Chondrocyte (in vitro differentiated cells): ENCODE measurements at places on chromosomes 5 and 9.
A peak's percentile ranks its signal among the peaks of the same experiment; 100 is the strongest.

DNA sequence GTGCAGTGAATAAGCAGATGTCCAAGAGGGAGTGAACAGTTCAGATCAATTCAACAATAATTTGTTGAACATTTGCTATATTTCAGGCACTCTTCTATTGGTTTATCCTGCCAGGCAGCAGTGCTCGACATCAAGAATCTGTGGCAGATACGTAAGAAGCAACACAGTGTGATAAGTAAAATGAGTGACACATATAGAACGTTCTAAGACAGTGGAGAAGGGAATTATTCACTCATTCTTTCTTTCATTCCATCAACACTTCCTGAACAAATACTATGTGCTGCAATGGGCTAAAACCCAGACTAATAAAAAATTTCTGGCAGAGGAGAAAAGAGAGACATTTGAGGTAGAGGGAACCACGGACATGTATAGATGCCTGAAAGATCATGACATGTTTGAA, 89.9 kb upstream of the GLIS3 start:
- DNase-seq = no peak

DNA sequence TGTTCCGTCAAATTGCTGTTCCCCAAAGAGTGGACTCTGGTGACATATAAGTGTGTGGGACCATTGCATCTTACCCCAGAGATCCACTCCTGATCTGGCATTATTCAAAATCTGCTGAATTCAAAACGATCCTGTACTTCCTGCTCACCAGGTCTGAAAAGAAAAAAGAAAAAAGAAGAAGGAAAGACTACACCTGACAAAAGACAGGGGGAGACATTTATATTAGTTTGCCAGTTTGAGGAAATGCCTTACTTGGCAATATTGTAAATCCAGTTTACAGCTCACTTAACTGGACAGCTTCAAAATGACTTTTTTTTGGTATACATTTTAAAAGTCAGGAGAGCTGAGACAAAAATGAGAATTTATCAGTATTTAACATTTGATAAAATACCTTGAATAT, 15.0 kb upstream of the GRHPR start:
- no peak for DNase-seq

- no peak for DNase-seq
Measured at GRCh38 chr5:143177263-143177983, 226.1 kb downstream of the NR3C1 start.

- no peak for DNase-seq
Measured at GRCh38 chr5:57734296-57734695, 251.7 kb upstream of the ACTBL2 start.

- no peak for DNase-seq
Measured at GRCh38 chr9:36401897-36402480, 1.9 kb upstream of the RNF38 start.

DNA sequence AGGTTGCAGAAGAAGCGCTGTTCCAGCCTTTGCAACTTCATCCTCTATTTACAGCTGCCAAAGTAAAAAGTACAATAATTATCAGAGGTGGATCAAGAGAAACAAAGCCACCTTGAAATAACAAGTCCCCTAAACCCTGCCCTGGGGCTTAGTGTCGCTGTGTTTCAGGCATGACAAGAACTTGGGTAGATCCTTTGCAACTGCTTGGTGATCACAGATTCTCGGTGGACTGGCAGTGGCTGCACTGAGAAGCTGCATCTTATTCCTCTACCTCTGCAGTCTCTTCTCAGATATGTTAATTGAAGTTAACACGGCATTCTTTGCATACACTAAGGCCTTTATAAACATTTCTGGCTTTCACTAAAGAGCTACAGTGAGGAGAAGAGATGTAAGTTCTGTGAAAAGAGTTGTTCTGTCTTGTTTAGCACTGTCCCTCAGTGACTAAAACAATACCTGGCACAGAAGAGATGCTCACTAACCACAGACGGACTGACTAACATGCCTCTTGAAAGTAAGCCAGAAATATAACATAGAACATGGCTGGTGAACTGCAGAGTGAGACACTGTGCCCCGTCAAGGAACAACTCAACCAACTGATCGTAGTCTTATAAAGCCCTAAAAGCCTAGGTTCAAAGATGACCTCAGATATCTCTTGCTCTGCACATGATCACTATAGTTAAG, 144.2 kb downstream of the MLLT3 start:
- DNase-seq = no peak

GRCh38 chr5:126718236-126718868, 58.6 kb upstream of the LMNB1 start:
- DNase-seq = no peak

GRCh38 chr5:113133211-113133975, 156.8 kb downstream of the DCP2 start:
- DNase-seq = no peak

DNA sequence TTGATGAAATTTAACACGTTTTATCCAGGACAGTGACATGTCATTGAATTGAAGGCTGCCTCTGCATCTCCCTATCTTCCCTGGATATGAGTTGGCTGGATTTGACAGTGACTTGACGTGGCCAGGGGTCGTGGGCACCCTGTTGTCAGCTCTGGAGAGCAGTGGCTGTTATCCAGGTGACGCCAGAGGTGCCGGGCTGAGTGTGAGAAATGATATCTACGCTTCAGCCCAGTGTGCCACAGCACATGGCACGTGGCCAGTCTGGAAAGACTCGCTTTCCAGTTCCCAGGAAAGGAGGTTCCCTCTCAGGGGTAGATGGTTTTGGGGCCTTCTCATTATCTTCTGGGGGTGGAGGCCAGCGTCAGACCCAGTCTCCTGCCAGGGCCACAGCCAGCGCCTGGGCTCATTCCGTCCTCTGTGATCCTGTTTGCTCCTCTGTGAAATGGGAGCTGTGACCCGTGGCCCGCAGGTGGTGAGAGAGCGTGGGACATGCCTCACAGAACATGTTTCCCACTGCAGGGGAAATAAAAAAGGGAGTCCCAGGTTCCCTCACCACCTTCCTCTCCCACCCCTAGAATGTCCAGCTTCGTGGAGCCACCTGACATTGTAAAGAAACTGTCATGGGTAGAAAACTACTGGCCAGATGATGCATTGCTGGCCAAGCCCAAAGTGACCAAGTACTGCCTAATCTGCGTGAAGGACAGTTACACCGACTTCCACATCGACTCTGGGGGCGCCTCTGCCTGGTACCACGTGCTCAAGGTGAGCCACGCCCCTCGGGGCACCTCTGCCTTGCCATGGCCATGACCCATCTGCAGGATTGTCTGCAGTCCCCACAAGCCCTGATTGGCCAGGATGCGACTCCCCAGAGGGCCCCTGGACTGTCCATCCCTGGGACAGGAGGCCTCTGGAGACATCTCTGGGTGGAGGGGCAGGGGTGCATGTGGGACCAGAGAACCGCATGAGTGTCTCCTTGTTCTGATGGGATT, 76.5 kb downstream of the PHF2 start:
- peak; percentile 87 for DNase-seq

GRCh38 chr9:99030092-99030511, 74.8 kb upstream of the TGFBR1 start:
- DNase-seq = no peak
